Right lobe of liver (tissue), 6 donors: ENCODE measurements at places on chromosomes 3 and 15. TPM values are rescaled to one million over a fixed set of nuclear protein-coding genes. Genes with fewer than 3 reads are reported as not detected.

LARP6 gene
- 1.3 TPM for total RNA-seq

KLF15 gene
- 112 TPM for total RNA-seq

- no peak for DNase-seq
Measured at GRCh38 chr3:122469659-122470058, 45.1 kb downstream of the KPNA1 start.

DNA sequence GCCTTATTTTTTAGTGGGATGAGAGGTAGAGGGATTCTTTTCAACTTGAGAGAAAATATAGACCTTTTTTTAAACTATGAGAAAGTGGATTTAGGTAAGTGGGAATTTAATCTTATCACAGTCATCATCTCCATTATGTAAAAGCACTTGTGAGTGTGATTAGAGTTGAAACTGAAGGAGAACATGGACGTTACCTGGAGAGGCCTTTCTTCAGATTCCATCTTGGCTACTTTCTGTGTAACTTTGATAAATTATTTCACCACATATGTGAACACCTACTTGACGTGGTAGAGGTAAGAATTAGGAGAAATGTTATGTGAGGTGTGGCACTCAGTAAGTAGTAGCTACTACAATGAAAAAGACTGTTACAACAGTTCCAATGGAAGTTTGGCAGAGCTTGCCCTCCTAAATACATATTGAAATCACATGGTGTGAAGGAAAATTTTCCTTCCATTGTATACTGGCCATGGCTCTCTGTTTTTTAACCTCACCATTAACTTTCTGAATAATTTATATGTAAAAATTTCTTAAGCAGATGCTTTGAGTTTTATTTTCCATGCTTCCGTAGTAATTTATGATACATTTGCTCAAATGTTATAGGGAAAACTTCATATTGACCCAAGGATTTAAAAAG is 193.3 kb downstream of the FNDC3B start:
- DNase-seq: no peak

DNA sequence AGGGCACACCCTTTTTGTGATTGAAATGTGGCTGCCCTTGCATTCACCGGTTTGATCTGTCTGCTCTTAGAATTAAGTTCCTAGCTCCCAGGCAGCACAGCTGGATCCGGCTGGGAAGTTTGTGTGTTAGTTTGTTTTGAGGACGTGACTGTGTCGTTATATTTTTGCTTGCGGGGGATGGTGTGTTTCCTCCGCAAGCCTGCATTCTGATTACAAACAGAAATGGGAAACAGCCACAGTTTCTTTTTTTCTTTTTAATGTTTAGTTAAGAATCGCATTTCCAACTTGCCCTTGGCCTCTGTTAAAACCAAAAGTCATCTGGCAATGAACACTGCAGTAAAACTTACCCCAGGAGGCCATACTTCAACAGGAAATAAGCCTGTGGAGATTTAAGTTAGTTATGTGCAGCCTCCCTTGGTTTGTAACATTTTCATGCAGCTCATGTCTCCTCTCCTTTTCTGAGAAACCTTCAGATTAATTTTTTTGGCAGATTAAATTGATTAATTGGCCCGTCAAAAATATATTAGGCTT is 888 bp downstream of the TMOD3 start:
- no peak for DNase-seq

DNA sequence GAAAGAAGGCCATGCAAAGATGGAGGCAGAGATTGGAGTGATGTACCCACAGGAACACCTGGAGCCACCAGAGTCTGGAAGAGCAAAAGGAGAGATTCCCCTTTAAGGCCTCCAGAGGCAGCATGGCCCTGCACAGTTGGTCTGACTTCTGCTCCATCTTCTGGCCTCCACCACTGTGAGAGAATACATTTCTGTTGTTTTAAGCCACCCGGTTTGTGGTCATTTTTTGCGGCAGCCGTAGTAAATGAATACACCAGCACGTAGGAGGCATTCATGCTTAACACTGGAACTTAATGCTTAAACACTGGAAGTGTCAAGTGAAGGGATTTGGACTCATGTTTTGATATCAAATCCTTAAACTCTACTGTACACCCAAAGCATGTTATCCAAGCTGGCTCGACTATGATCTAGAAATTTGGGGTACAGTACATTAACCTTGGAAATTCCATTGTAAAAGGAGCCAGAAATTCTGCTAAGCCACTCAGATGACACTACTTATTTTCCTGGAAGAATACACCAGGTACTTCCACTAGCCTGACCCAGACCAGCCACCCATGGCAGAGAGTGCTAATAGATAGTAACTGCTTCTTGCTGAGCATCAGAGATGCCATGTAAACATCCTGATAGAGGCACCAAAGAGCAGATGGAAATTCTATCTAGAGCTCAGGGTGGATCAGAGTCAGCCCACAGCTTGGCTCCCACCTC is 190.9 kb downstream of the ADAMTS9 start:
- no peak for DNase-seq

DNA sequence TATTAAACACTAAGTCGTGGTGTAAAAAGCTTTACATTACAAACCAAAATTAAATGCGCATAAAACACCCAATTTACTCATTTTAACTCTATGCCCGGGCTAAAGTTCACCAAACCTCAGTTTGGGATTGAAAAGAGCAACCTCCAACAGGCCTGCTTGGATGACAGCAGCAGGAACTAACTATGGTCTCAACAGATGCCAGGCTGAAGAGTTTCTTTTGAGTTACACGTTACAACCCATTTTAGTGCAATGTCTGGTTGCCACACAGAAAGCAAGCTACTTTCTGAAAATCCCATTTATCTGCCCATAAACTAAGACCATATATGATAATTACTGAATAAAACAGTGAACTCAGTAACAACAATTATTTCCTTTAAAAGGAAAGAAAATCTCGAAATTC is 2.2 kb downstream of the SATB1 start:
- no peak for DNase-seq

DNA sequence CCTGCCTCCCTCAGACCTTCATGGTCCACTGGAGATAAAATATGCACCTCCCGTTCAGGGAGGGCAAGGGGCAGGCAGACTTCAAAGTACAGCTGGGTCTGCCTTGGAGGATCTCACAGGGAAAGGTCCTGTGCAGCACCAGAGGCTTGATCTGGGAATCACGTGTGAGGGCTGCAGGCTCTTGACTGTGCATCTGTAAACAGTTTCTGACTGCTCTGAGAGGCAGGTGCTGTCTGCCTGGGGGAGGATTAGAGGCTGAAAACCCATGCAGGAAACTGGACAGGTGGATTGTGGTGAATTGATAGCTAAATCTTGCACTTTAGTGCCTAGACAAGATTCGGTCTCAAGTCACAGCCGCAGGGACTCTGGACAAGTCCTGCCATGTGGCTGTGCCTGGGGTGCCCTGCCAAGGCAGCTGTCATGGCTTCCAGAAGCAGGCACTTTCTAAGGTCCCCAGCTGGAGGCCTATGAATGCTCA is 239.3 kb downstream of the EPHB1 start:
- DNase-seq: no peak

ADAMTS7 gene
- total RNA-seq: 0.49 TPM

- no peak for DNase-seq
Measured at GRCh38 chr15:50137330-50137761, 18.3 kb upstream of the ATP8B4 start.

GRCh38 chr3:81299481-81299880 is 462.0 kb downstream of the GBE1 start:
- no peak for DNase-seq

GRCh38 chr3:187210545-187211327 is 13.4 kb downstream of the RTP1 start:
- no peak for DNase-seq

MAGI1 gene
- 26.7 TPM for total RNA-seq

GRCh38 chr3:139935866-139936817 is 1.2 kb downstream of the CLSTN2 start:
- peak; percentile 64 for DNase-seq

NPAP1 gene
- not detected for total RNA-seq

GRCh38 chr3:189349772-189350171 is 178.0 kb downstream of the TPRG1 start:
- DNase-seq: no peak

PEX11A gene
- total RNA-seq: 6.9 TPM

- no peak for DNase-seq
Measured at GRCh38 chr3:101179637-101180036, 140.7 kb downstream of the IMPG2 start.

DUOX1 gene
- 0.06 TPM for total RNA-seq

GRCh38 chr3:119542168-119542767 is 17.1 kb downstream of the CD80 start:
- DNase-seq: no peak

DNA sequence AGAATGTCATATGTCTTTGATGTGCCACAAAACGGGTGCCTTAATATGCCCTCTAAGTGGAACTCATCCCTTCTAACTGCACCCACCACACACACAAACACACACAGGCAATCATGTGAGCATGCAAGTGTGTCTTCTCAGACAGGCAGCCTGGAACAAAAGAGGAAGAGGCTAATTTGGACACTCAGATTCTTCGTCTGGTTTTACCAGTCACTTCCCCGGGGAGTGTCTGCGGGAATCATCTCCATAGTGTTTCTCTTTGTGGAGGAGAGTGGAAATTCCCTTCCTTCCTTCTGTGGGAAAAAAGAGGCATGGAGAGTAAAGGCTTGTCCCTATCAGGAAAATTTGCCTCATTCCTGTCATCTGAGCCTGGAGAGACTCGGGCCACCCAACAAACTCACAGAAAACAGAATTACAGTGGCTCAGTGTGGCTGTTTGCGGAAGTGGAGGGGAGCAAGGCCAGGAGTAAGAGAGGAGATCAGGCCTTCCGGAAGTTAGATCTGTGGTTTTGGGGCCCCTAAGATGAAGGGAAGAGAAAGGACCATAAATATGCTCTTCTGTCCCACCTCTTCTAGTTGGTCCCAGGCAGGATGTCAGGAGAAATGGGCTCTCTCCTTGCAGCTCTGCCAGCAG is 212.6 kb upstream of the SEMA6D start:
- DNase-seq: no peak

DNA sequence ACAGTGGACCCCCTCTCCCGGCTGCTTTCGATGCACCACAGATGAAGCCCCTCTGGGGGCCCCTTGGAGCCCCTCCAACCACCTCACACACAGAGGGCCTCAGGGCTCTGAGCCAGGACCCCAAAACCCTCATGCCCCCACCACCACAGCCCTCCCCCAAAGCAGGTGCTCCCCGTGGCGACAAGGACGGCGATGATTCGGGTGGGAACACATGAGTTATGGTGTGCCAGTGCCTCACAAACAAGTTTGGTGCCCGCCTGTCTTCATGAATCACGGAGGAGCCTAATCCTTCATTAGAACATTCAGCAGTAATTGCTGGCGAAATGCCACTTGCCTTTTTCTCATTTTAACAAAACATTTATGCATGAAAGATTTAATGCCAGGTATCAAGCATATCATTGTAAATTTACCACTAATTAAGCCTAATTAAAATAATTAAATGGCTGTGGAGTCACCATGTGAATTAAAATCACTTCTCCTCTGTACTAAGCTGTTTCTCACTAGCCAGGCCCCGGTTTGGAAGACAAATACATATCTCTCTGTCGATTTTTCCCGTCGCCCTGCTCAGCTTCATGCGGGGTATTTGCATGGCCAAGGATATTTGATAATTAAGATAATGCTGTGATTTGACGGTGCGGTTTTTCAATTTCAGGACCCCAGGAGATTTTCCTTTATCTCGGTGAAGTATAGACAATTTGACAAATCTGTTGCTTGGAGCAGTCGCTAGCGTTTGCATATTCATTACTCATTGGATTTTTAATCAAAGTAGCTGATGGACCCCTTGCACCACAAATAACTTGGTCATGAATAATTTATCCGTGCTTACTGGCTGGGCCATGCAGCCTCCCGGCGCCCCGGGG is 157.0 kb downstream of the TLE3 start:
- DNase-seq: no peak

DNA sequence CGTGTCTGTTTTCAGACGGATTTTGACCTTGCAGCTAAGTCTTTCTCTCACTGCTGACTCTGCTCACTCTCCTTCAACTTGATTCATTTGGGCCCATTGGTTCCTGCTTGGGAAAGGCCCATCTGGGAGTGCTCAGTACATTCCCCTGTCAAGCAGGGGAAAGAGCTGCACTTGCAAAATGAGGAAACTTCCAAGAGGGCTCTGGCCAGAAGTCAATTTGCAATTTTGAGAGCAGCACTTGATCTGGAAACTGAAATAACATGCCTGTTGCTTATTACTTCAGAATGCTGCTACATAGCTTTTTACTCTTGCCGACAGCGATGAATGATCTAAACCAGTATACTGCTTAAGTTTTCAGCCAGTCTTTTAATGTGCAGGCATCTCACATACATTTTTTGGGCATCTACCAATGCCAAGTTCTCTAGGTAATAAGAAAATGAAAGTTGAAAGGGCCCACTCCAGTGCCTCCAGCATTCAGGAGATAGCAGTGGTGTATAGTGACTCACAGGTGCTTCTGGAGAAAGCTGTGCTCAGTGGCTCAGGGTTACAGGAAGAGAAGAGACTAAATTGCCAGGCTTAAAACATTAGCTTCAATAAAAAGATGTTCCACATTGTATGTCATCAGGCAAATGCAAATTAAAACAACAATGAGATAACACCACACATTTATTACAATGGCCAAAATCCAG is 70.1 kb upstream of the RORA start:
- no peak for DNase-seq

MED12L gene
- total RNA-seq: 0.42 TPM

ANKUB1 gene
- not detected for total RNA-seq

- no peak for DNase-seq
Measured at GRCh38 chr15:70324001-70324974, 226.6 kb upstream of the TLE3 start.

- DNase-seq: no peak
Measured at GRCh38 chr3:122825460-122825859, 30.6 kb downstream of the SLC49A4 start.

DNA sequence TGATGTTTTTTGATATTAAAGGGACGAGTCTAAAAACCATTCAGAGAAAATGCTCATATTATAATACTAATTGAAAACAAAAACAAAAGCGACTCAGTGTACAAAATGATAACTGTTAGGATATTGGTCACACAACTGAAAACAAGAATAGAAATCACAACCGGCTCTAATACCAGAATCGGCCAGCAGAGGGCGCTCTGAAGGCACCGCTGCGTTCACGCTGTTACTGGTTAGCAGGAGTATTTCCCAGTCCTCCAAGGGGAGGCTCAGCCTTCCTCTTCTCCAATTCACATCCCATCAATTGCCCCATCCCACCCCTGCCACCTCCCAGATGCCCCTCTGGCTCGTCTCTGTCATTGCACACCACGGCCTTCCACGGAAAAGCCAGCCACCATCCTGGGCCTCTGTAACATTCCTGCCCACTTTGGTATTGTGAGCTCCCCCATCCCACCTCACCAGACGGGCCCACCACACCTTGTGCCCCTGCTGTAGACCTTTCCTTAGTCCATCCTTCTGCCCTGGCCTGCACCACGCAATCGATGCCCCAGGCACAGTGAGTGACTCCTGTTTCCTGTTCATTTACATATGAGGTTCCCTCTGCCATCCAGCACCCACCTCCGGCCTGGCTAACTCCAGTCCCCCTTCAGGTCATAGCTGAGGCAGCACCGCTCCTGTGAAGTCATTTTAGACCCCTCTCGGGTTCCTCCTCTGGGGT is 8.5 kb downstream of the FAM107A start:
- DNase-seq: peak; percentile 70
